Esophagus squamous epithelium (tissue), 5 donors: ENCODE measurements at places on chromosomes 16 and 17.
A peak's percentile ranks its signal among the peaks of the same experiment; 100 is the strongest.

- H3K36me3 ChIP-seq = no peaks in the 10 kb centered on the region
- no peaks in the 10 kb centered on the region for H3K27me3 ChIP-seq
- no peak for DNase-seq
Observed at GRCh38 chr16:46991729-46992704, 18.5 kb upstream of the DNAJA2 start.

DNA sequence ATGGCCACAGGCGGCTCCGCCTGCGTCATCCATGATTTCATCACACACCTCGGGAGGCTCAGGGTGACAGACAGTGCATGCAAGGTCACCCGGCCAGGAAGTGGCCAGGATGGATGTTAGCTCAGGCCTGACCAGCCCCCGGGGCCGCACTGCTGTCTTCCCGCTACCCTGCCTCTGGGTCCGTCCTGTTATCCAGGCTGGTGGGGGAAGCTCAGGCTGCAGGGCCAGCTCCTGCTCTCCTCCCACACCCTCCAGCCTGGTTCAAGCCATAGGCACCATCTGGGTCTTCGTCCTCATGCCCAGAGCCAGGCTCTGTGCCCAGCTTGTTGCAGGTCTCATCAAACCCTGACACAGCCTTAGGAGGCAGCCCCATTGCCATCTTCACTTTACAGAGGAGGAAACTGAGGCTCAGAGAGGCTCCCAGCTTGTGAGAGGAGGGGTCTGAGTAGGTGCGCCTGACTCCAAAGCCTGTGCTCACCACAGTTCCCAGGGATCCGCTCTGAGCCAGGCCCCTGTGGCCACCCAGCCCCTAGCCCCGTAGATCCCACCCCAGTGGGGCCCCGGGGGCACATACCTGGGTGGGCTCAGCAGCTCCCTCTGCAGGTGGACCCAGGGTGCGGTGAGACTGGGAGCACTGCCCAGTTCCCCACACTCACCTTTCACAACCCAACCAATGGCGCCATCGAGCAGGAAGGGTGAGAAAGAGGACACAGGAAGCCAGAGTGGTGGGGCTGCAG is 412 bp upstream of the ADGRG3 start:
- H3K27me3 ChIP-seq = no peaks in the 10 kb centered on the region
- peaks cover 7% of the 10 kb centered on the region for H3K36me3 ChIP-seq
- H3K4me1 ChIP-seq = no peaks in the 10 kb centered on the region
- H3K27ac ChIP-seq = no peak overlapping the region
- no peak for DNase-seq
- no peak overlapping the region for H3K4me3 ChIP-seq

- H3K27me3 ChIP-seq = no peaks in the 10 kb centered on the region
- H3K27ac ChIP-seq = no peak overlapping the region
- no peaks in the 10 kb centered on the region for H3K4me1 ChIP-seq
- peaks cover 37% of the 10 kb centered on the region for H3K36me3 ChIP-seq
Observed at GRCh38 chr16:89534252-89534756, 26.1 kb downstream of the SPG7 start.

- H3K27me3 ChIP-seq = no peaks in the 10 kb centered on the region
- DNase-seq = no peak
- no peak overlapping the region for H3K27ac ChIP-seq
- no peaks in the 10 kb centered on the region for H3K36me3 ChIP-seq
- no peaks in the 10 kb centered on the region for H3K4me1 ChIP-seq
Observed at GRCh38 chr16:75948441-75948840, 222.2 kb upstream of the CPHXL start.

DNA sequence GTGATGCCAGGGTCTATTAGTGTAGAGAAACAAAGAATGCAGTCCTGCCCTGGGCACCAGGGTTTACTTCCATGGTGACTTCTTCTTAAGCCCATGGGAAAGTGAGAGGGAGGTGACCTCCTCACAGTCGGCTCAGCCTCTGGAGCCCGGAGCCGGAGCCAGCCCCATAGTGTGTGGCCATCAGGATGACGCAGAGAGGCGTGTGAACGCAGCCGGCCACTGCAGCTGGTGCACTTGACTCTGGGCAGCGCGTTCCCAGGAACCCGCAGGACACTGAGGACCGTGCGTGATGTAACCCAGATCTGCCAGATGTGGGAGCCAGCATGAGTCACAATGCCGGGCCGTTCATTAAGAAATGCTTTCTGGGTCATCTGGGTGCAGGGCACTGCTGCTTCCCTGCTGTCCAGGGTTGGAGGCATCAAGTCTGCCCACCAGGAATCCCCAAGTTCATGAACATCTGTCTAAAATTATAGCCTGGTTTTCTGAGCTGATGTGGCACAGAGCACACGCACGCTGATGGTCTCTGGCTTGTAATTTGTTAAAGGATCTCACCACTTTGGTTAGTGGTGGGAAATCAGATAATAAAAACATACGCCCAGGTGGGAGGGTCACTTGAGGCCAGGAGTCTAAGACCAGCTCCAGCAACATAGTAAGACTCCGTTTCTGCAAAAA is 114.1 kb downstream of the PITPNC1 start:
- no peak overlapping the region for H3K4me3 ChIP-seq
- no peak for DNase-seq
- H3K27ac ChIP-seq = peak overlapping the region; percentile 65
- peaks cover 55% of the 10 kb centered on the region for H3K4me1 ChIP-seq
- no peaks in the 10 kb centered on the region for H3K36me3 ChIP-seq

GRCh38 chr17:9218911-9219310 is 197.6 kb downstream of the NTN1 start:
- H3K27me3 ChIP-seq = no peaks in the 10 kb centered on the region
- peak overlapping the region; percentile 28 for H3K27ac ChIP-seq
- H3K4me3 ChIP-seq = no peak overlapping the region
- DNase-seq = no peak
- peaks cover 5% of the 10 kb centered on the region for H3K36me3 ChIP-seq
